ENCODE measurements at places on chromosomes 16 and 17.

DNA sequence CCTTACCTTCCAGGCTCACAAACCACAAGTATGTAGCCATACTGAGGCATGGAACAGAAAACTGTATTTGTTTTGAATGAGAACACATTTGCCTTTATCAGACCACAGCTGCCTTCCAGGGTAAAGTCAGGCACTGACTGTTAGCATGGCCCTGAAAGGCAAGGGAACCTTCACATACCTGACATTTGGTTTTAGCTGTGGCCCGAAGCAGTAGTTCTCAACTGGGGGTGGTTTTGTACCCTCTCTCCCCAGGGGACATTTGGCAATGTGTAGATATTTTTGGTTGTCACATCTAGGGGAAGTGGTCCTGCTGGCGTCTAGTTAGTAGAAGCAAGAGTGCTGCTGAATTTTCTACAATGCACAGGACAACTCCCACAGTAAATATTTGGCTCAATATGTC lies 9.2 kb downstream of the HERPUD1 start:
- no peak for DNase-seq

GRCh38 chr17:48555258-48556228 lies 10.6 kb upstream of the HOXB2 start:
- DNase-seq = no peak

- DNase-seq = no peak
These were observed 14.9 kb downstream of the SNN start for GRCh38 chr16:11683145-11683544.

DNA sequence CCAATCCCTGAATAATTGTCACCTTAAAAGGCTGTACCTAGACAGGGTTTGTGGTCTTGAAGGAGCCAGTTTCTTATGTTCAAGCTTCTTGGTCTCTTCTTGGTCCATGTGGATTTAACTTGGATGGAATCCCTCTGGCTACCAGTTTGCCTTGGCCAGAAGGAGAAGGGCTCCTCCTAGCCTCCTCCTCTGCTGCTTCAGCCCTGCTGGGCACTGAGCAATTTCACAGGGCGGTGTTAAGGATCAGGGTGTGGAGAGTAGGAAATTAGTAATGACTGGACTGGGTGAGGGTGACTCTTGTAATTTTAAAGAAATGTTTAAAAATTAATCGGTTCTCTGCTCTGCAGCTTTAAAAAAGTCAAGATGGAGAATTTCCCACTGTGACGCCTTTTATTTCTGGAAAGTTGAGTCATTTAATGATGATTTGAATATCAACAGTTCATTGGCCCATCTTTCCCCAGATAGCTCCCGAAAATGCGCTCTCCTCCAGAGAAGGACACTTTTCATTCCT lies 96.4 kb downstream of the MSI2 start:
- DNase-seq = no peak

DNA sequence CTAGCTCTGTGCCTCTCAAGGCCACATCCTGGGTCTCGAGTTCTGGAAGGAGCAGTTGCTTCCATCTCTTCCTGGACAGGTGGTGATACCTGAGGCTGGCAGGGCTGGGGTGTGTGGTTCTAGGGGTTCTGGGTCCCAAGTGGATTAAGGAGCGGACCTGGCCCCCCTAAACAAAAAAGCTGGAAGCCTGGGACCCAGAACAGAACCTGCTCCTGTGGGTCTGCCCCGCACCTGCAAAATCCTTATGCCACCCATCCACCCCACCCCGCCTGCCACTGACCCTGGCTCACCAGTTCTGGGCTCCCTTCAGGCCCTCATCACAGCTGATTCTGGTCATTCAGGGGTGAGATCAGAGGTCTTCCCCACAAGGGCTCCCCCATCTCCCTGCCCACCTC lies 44.8 kb downstream of the ADCY7 start:
- DNase-seq = no peak

- no peak for DNase-seq
These were observed at the start of gene CRAMP1 for GRCh38 chr16:1612320-1613111. Gene CRAMP1 (plus strand): TSS chr16:1612360. CDS start chr16:1614640, 2,280 bp downstream.

GRCh38 chr17:74898376-74898946 lies 5.0 kb upstream of the FADS6 start:
- no peak for DNase-seq

DNA sequence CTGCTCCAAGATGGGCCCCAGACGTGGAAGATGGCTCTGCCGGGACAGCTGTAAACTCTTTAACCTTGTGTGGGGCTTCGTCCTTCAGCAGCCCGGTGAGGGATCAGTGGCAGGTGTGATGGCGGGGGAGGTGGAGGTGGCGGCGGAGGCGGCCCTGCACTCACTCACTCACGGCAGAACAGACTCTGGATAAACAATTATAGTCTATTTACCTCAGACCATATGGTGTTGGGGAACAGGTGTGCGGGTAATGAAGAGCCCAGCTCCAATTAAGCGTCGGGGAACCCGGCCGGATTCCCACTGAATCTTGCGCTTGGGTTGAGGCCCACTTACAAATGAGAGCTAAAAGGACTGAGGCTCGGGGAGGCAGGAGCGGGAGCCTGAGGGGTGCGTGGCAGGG lies 104.3 kb upstream of the SDK2 start:
- DNase-seq = no peak

GRCh38 chr17:38449364-38449763 lies 21.1 kb downstream of the ARHGAP23 start:
- no peak for DNase-seq

DNA sequence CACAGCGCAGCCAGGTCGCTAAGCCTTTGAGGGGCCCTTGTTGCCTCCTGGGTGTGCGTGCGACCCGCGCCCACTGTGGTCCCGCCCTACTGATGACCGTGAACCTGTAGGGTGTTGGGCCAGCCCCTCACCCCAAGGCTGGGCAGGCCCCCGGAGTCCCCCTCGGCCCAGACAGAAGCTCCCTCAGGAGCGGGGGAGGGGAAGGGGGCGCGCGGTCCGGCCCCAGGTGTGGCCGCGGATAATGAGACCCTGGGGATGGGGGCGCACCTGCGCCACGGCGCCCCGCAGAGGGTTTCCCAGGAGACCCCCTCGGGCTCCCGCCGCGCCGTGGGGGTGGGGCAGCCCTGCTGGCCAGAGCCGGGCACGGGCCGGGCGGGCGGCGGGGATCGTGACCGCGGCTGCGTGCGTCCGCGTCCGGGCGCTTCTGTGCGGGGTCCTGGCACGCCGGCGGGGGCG lies 358 bp upstream of the ARHGDIG start:
- DNase-seq = no peak

DNA sequence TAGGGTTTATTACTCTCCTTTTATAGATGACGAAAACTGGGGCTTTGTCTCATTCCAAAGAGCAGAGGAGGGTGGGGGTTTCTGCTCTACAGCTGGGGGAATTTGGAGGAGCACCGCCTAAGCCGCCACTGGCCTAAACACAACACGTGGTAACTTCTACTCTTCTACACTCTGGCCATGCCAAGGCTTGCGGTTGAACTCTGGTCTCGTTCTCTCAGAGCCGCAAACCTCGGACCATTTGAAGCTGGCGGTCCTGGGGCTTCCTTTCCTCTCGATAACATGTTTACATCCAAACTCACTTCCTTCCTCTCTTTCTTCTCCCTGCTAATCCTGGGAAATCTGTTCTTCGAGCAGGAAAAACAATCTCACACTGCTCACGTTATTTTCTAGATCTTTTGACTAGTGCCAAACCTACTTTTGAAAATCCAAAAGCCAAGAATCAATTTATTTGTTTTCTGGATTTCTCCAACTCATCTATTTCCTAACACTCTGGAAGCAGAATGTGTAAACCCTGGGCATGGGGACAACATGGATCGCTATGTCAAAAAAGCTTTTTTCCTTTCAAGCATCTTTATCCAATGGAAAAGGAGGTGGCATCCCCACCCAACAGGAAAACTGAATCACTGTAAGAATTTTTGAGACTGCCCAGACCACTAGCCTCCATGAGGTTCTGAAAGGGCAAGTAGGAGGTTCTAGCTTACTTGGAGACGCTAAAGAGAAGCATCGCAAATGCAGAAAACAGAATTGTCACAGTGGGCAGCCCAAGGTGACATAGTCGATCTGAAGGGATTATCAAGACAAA lies 13.6 kb upstream of the EEF2K start:
- DNase-seq = peak; percentile 58

DNA sequence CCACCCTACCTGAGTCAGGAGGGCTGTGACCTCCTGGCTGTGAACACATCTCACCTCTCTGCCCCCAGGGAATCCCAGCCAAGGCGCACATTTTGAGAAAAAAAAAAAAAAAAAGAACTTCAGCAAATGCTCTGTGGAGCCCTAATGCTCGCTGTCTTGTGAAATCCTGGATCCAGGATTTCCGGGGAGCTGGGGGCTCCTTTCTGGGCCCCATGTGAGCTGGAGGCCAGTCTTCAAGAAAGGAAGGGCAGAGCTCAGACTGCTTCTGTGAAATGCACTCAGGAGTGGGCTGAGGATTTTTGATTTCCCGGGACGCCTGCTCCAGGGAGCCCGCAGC lies 36.0 kb upstream of the EMP2 start:
- no peak for DNase-seq

DNA sequence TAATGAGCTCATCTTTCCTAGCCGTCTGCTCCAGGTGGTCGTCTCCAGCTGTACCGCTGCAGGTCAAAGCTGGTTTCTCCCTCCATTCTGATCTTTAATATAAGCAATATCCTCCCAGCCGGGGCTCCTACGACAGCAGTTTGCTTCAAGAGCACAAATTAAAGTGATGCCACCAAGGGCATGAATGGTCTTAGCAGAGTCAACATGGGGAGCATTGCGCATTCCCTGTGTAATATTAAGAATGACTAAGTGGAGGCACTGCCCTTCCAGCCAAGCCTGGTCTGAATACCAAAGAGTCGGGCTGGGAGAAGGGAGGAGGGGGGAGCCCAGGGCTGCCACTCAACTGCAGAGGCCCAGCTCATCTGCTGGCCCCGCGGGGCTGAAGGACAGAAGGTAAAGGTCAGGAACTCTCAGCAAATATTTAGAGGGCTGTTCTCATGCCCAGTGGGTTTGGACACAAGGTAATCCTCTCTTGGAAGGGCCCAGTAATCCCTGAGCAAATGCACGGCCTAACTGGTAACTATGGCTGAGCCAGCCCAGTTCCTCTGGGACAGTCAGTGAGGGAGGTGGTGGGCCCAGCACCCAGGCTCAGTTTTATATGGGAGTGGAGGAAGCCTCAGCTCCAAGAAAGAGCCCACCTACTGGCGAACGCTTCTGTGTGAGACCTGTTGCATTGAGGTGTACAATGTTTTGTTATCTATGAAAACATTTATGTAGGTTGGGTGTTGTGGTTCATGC lies 121.2 kb downstream of the IRX3 start:
- DNase-seq = no peak

DNA sequence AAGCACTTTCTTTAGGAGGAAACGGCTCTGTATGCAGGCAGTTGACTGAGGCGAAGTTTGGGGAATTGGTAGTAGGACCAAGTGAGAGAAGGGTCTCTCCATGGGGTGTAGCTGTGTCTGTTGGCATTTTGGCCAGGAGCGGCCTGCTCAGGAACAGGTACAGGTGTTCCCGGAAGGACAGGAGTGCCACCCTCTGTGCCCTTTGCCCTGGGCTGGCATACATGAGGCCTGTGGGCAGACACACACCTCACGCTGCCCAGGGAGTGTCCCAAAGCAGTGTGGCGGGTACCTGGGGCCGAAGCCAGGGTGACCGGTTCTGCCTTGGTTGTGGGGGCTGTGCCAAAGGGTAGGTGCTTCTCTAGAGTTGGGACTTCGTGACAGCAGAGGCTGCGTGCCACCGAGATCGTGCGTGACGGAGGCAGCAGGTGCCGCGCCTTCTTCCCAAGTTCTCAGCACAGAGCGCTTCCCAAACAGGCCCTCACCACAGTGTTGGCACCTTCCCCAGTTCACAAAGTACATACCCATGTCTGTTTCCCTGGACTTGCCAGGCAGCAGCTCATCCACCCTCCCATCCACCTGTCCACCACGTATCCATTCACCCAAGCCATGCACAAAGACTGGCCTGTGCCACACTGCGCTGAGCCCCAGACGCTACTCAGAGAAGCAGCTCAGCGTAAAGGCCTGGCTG lies 19.9 kb upstream of the TCF25 start:
- no peak for DNase-seq

GRCh38 chr16:10495031-10495345 lies 85.4 kb downstream of the EMP2 start:
- no peak for DNase-seq

DNA sequence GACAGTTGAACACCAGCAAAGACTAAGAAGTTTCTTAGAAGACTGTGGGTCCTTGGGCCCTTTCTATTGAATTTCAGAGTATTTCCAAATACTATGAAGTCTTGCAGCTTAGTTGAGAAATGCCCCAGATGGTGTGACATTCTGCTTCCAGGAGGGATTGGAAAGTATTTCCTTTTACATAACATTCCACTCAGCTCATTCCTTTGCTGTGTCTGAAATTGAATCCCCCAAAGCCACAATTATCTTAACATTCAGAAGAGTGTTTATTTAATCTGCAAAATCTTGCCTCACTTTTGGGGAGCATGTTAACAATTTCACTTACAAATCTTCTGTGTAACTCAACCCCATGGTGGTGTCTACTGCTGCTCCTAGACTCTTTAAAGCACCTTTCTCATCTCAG lies 307.7 kb downstream of the WWOX start:
- DNase-seq = no peak

GRCh38 chr17:82931699-82932517 lies 92.1 kb upstream of the ZNF750 start:
- DNase-seq = peak; percentile 46

DNA sequence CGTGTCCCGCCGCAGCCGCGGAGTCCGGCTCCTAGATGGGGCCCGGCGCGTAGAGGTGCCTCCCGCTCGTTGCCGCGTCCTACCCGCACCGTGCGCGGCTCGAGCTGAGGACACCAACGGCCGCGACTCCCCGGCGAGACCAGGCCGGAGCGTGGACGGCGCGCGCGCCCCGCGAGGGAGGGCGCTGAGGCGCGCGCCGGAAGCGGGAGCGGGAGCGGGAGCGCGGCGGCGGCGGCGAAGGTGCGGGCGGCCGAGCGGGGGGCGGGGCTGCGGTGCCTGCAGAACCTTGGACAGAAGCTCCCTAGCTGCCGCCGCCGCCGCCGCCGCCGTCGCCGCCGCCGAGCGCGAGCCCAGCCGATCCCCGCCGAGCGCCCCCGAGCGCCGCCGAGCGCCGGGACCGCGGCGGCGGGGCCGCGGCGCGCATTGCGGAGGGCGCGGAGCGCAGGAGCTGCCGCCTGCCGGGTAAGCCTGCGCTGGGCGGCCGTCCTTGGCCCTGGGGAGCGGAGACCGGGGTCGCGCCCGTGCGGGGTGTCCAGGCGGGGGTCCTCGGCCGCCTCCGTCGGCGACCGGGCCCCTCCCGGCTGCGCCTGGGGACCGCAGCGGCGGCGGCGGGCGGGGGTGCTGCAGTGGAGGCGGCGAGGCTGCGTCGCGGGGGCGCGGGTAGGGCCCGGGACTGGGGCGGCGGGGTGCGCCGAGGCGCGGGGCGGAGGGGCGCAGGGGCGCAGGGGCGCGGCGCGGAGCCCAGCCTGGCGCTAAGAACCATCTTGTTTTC lies at the start of gene CDK5R1:
TSS of gene CDK5R1 (plus strand) at position 293 of the 772 bp plus-strand sequence. CDS start 628 bp downstream, outside the sequence.
- no peak for DNase-seq

GRCh38 chr17:44079877-44080821 lies 9.6 kb downstream of the G6PC3 start:
- no peak for DNase-seq

DNA sequence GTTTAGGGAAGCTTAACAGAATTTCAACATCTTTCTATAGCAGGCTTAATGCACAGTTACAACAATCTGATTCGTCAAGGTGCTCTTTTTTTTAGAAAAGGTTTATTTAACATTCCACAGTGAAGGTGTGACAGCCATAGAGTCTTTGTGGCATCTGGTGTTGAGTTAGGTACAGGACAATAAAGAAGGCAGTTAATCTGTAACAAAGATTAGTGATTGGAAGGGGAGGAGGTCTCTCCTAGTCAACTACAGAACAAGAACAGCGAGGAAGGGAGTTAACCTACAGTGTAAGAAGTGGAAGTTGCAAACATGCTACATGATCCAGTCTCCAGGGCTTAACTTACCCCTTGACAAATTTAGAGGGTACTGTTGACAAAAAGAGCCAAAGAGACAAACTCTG lies 3.0 kb upstream of the ZDHHC7 start:
- DNase-seq = no peak
